ENCODE measurements at places on chromosomes 6 and 20.
A peak's percentile ranks its signal among the peaks of the same experiment; 100 is the strongest.

DNA sequence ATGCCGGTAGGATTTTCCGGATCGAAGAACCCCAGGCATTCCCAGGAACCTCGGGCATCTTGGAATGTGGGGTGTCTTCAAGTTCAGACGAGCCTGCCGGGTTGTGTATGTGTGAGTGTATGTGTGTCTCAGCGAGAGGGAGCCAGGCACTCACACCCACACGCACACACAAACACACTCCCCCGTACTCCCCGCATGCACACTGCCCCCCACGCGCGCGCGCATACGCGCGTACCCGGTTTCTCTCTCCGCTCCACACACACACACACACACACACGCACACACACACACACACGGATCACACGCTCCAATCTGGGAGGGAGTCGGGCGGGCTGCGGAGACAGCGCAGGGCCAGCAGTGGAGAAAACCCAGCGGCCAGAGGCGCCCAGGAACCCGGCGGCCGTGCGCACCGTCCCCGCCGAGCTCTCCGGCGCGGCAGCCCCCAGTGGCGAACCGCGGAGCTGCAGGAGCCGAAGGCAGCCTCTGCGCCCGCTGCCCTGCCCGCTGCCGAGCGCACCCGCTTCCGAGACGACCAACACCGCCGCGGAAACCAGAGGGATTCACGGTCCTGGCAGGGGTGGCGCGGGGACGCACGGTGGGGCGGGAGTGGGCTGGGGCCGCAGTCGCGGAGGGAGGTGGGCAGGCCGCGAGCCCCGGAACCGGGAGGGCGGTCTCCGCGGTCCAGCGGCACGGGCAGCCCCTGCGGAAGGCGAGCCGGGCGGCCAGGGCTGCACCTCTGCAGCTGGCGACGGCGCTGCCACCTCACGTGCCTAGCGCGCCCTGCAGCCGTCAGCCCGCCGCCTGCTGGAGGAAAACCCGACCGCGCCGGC, at the start of gene LRFN2:
Gene LRFN2, minus strand, starts transcription at position 125 of the 830 bp plus-strand sequence.
- peak; percentile 65 for DNase-seq

GRCh38 chr20:478949-479429, 16.7 kb upstream of the TBC1D20 start:
- peak; percentile 45 for DNase-seq

DNA sequence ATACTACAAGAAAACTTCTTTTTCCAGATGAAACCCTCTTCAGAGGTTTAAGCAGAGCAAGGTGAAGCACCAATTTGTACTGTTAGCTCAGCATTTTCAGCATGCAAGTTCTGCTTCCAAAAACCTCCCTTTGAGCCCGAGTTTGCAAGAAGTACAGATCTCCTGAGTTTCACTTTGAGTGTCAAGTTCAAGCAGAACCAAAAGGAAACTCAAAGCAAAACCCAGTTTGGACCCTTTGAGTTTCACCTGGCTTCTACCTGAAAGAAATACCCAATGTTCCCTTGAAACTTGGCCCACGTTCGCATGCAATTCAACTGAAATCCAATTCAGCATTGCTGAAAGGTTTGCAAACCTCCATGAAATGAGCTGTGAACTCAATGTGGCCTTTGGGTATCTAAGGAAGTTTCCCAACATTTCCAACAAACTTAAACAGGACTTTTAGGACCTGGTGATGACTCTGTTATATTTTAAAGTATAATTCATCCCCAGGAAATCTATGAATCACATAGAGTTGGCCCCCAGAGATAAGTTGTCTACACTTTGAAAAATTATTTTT, 62.9 kb upstream of the HBS1L start:
- no peak for DNase-seq

- DNase-seq = no peak
Measured at GRCh38 chr6:93784794-93785693, 365.7 kb upstream of the EPHA7 start.

Measured in NCI-H1092 (cell line).